ENCODE measurements at places on chromosomes 6 and 20.
A peak's percentile ranks its signal among the peaks of the same experiment; 100 is the strongest.

DNA sequence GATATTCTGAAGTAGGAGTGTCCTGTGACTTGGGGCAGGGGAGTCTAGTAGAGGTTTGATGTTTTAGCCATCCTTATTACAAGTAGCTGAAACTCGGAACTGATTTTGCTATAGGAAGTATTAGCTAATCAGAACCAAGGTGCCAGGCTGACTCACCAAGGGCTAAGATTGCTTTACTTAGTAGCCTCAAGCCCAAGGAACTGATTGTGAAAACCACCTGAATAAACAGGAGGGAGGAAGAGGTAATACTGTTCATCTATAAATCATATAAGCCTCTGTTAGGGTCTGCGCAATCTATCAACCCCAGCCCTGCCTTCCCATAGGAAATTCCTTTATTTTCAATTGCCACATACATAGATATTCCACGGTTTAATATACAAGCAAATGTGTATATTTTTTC lies 54.4 kb downstream of the GNAS start:
- no peak for DNase-seq

GRCh38 chr6:163098827-163099479 lies 315.6 kb upstream of the QKI start:
- DNase-seq = no peak

- DNase-seq = no peak
These were observed 85.9 kb downstream of the VIP start for GRCh38 chr6:152836523-152836922.

GRCh38 chr6:1144842-1145767 lies 166.8 kb upstream of the FOXQ1 start:
- no peak for DNase-seq

- no peak for DNase-seq
These were observed 1.1 kb upstream of the NCOA3 start for GRCh38 chr20:47500554-47500953.

- DNase-seq = no peak
These were observed 5.6 kb downstream of the EEF1A1 start for GRCh38 chr6:73515204-73515655.

DNA sequence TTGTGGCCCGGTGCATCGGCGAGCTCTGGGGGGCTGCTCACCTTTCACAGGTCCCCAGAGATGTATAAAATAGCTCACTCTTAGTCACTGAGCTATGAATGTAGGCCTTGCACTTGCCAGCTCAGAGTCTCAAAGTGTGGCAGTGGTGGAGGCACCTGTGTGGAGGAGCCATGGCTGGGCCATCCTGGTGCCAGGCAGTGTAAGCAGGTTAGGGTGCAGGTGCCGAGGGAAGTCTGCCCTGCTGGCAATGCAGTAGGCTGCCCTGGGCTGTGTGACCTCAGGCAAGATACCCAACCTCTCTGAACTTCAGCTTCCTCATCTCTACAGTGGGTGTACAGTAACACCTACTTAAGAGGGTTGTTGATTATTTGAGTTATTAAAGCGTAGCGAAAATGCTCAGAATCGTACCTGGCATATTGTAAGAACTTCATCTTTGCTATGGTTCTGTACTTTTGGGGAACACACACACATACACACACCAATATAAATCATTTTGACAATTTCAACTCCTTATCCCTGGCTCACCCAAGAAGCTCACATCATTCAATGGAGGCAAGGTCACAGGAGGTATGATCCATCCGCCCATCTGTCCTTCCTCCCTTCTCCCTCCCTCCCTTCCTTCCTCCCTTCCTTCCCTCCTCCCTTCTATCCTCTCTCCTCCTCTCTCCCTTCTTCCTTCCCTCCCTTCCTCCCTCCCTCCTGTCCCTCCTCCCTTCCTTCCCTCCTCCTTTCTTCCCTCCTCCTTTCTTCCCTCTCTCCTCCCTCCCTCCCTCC lies 66.8 kb upstream of the STX16 start:
- DNase-seq = no peak

- no peak for DNase-seq
These were observed 13.2 kb upstream of the SERPINB9 start for GRCh38 chr6:2916158-2916925.

DNA sequence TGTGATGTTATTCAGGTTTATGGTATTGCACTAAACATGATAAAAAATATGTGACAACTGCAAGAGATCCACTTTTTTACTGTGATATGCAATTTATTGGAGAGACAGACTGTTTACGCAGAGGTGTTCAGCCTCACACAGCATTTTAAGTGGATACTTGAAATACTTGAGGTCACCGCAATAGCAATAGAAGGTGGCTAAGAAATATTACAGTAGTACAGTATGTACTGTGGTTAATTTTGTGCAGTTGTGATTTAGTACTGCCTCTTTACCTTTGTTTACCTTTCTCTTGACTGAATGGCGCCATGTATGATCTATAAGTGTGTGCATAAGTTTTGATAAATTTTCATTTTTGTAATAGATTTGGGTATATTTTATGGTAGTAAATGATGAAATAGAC lies 17.4 kb downstream of the MACROD2 start:
- DNase-seq = no peak

DNA sequence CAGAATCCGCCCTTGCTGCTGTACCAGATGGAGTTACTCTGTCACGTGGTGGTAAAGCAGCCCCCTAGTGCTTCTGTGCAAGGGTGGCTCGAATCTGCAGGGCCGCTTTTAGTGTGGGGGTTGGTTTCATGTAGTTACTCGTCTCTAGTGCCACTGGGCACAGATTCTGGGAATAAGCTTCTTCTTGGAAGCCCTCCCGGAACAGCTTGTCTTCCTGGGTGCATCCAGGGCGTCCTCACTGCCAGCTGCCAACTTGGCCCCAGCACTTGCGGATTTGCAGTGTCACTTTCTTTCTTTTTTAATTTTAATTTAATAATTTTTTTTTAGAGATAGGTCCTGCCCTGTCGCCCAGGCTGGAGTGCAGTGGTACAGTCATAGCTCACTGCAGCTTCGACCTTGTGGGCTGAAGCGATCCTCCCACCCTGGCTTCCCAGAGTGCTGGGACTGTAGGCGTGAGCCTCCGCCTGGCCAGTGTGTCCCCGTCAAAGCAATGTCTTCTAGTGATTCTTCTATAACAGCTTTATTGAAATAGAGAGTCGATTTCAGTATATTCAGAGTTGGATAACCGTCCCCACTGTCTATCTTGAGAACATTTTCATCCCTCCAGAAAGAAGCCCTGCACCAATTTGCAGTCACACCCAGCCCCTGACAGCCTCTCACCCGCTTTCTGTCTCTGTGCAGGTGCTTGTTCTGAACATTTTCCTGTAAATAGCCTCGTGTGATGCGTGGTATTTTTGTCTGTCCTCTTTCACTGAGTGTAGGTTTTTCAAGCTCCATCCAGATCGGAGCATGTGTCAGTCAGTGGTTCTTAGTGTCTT lies 25.9 kb downstream of the PYGB start:
- no peak for DNase-seq

- no peak for DNase-seq
These were observed 23.0 kb downstream of the ENTPD6 start for GRCh38 chr20:25218492-25218891.

- no peak for DNase-seq
These were observed 95.1 kb upstream of the MPC1 start for GRCh38 chr6:166477647-166478365.

GRCh38 chr6:41502917-41503671 lies 43.1 kb upstream of the FOXP4 start:
- no peak for DNase-seq

GRCh38 chr20:45484676-45485075 lies 15.1 kb downstream of the WFDC2 start:
- DNase-seq = no peak

GRCh38 chr6:36135053-36135731 lies 4.9 kb downstream of the MAPK13 start:
- no peak for DNase-seq

DNA sequence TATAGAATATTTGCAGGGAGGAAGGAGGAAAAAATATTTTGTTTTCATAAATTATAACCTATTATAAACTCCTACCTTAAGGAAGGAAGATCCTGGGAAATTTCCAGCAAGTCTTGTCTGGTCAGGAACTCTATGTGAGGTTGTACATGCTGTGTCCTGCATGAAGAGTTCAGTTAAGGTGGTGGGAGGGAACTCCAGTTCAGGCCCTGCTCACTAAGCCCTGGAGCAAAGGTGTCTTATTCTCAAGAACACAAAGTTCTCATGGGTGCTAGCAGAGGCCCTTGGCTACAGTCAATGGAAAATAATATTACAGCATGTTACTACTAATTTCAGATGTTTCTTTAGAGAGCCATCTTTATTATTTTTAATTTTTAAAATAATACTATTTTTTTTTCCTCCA lies 3.8 kb upstream of the OGFRL1 start:
- no peak for DNase-seq

- no peak for DNase-seq
These were observed 112.9 kb downstream of the JARID2 start for GRCh38 chr6:15358579-15359327.

DNA sequence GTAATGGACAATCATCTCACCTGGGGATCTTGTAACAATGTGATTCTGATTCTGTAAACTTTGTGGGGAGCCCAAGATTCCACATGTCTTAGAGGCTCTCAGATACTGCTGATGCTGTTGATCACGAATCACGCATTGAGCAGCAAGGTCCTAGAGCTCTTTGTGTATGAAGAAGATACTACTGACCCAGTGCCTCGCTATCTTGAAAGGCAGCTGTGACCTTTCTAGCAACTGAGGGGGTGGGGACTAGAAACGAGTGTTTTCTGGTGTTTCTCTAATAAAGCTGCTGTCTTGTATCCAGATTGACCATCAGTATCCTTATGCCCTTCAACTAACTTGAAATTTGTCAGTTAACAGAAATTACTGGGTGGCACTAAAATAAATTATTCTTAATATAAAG lies 142.9 kb downstream of the MTHFD1L start:
- no peak for DNase-seq

GRCh38 chr20:36528875-36529417 lies 12.4 kb upstream of the MYL9 start:
- DNase-seq = no peak

- peak; percentile 43 for DNase-seq
These were observed 31.9 kb downstream of the FOXO3 start for GRCh38 chr6:108592371-108593337.

GRCh38 chr20:61525781-61526431 lies 273.8 kb downstream of the CDH4 start:
- no peak for DNase-seq

DNA sequence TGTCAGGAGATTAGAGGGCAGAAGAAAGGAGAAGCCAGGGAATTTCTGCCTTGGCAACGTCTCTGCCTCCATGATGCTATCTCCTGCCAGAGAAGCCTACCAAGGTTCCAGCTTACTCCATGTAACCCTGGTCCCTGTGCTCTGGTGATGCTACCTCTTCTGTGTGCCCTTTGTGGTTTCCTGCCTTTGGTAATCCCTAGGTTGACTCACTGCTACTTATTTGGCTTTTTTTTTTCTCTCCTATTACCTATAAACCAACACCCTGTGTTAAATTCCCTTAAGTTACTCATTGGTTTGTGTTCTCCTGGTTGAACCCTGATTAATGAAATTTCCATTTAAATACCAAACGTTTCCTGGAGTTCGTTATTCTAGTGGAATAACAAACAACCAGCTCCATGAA lies 527.8 kb upstream of the FLRT3 start:
- DNase-seq = no peak

DNA sequence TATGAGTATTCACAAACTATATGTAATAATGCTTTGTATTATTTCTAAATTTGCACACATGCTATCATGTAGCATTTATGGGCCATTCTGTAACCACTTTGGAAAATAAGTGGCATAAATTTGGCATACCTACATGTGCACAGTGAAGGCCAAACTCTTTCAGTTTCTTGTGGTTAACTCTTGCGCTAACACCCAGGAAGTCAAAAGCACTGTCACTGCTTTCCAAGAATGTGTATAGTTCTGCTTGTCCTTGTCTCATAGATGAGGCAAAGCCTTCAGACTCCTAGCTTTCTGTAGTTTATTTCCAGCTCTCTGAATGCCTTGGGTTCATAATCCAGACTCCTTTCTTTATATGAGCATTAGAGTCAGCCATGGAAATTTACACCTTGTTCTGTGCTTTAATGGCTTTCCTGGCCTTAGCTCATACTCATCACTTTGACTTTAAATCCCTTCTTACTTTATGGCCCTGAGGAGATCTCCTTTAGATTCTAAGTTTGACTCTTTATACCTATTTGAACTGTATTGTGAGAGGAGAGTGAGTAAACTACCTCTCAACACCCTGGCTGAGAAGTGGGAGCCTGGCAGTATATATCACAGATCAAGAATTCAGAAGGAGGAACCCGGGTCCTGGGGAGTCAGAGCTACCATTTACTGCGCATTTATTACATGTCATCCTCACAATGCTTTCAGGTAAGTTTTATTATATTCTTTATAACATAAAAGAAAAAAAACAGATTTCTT lies 949 bp upstream of the SLC17A3 start:
- DNase-seq = no peak

- DNase-seq = no peak
These were observed 71.9 kb upstream of the SULF2 start for GRCh38 chr20:47857187-47857568.

GRCh38 chr6:26270486-26270861 lies 94.5 kb upstream of the BTN3A2 start:
- DNase-seq = peak; percentile 46

DNA sequence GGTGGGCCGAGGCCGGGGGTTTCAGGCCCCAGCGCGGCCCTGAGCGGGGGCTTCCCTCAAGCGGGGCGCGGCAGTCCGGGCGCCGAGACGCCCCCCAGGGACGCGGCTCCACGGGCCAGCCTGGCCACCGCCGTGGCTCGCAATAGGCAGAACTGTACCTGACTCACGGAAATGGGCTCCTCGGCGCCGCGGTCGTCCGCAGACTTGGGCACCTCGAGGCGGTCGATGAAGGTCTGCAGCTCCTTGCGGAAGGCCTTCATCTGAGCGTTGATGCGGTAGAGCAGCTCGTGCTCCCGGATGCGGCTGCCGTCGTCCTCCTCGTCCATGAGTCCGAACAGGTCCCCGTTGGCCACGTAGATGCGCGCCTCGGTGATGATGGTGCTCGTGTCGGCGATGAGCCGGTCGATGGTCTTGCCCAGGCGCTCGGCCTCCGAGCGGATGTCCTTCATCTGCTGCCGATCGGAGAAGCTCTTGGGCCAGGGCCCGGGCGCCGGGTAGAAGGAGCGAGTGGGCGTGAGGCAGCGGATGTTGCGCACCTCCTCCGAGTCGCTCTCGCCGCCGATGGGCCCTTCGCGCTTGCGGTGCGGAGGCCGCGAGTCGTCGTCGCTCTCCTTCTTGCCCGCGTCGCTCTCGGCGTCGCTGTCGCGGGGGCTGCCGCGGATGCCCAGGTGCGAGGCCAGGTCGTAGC lies 16.1 kb upstream of the KIAA0408 start:
- no peak for DNase-seq

All from CD4-positive, alpha-beta T cell treated with Interleukin-6 for 4 hours (primary cell).